Lower leg skin (tissue), 4 donors: ENCODE measurements at places on chromosomes 7 and 10.
A peak's percentile ranks its signal among the peaks of the same experiment; 100 is the strongest.

DNA sequence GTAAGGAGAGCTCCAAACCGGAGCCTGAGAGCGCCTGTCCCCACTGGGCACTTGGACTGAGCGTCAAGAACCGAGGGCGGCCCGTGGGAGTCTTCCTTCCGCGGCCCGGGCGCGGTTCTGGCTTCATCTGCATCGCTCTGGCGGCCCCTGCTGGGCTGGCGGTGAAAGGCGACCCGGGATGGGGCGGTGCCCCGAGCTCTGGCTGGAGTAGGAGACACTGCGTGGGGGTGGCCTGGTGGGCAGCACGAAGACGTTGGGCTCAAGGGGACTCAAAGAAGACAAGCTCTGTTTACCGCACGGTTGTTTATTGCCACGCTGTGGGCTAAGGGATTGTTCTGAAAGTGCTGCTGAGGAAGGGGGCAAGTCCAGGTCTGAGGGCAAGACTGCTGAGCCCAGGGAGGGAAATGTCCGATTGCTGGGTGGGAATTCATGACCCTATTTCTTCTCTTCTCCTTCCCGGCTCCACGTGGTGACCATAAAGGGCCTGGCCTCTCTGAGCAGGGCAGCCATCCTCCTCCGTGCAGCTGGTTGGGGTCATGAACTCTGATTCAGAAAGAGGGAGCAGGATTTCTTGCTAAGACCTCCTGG is 29.8 kb downstream of the PLAU start:
- peak; percentile 97 for DNase-seq

DNA sequence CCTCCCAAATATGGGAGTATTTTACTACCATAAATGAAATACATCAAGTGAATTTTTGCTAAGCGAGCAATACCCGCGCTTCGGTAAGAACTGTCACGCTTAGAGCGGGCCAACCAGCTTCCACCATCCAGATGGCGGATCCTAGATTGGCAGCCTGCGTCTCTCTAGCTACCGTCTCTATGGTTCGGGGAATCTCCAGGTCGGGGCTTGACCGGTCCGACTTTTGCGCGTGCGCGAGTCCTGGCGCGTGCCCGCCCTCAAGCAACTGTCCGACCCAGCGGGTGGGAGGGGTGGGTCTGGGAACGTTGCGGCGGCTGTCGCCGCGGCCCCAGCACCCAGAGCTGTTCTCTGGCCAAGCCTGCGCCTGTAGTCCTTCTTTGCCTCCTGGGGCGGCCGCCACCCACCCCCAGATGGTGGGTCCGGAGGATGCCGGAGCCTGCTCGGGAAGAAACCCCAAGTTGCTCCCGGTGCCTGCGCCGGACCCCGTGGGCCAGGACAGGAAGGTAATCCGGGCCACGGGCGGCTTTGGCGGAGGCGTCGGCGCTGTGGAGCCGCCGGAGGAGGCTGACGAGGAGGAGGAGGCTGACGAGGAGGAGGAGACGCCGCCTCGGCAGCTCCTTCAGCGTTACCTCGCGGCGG is at the start of gene TBC1D12:
Gene TBC1D12 (plus strand): TSS at position 338 of the 639 bp plus-strand sequence. CDS start 73 bp downstream, at position 411.
- peak; percentile 98 for DNase-seq

DNA sequence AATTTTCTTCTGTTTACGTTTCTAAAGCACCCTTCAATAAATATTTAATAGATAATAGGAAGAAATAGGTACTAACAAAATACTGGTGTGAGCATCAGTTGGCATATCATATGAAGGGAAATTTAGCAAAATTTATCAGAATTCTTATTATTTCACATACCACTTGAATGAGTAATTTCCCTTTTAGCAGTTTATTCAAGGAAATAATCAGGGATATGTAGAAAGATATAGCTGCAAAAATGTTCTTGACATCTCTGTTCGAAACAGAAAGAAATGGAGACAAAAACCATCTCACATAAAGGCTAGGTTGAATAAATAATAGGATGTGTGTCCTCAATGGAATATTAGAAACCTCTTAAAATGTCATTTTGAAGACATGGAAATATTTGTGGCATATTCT is 35.8 kb upstream of the PIP4K2A start:
- no peak for DNase-seq

DNA sequence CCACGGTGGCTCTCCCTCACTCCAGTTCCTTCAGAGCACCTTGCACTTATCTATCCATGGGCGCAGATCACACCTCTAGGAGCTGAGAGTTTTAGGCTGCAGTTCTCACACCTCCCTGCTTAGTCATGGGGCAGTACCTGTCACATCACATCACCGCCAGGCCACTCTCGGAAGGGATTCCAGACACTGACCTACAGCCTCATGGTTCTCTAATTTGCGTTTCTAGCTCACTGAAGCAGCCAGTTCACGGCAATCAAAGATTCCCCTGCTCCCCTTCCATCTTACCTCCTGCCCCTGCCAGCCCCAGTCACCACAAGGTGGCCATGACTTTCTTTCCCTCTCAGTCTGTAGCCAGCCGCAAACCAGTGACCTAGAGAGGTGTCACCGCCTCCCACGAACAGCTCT is 34.2 kb downstream of the ADRB1 start:
- DNase-seq = no peak

DNA sequence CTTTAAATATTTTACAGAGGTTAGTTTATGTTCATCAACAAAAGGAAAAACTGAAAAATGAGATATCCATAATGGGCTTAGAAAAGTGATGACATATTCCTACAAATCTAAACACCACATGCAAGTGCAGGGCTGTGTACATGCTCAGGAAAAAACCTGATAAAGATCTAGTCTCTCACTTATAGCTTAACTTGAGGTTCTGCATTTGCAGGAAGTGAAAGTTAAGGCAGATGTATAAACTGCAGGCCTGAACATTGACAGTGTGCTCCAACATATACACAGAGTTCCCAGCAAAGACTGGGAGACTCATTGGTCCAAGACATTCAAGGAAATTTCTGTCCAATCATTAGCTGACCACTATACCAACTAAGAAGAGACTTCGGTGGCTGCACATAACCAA is 63.8 kb upstream of the RET start:
- DNase-seq = no peak
